ENCODE measurements at places on chromosomes 3 and 15.
A peak's percentile ranks its signal among the peaks of the same experiment; 100 is the strongest.

- no peak for DNase-seq
Observed at GRCh38 chr3:137509354-137510045, 254.6 kb upstream of the SOX14 start.

GRCh38 chr15:67253549-67254237, 768 bp downstream of the AAGAB start:
- DNase-seq: no peak

GRCh38 chr3:149199474-149199873, 22.2 kb downstream of the CP start:
- DNase-seq: no peak

DNA sequence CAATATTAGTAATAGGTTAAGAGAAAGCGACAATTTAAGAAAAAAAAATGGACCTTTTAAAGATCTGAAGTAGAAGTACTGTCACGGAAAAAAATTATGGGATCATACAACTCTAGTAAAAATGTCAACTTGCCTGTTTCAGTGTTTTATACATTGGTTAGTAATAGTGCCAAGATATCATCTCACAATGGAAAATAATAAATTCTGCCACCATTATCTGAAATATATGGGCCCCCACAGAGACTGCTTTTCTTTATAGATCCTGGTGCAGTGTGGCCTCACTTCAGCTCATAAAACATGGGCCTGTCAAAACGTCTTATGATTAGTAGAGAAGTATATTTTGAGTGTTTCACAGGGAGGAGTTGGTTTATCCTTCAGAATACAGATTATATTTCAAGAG, 266.3 kb upstream of the EPHA6 start:
- DNase-seq: no peak

- no peak for DNase-seq
Observed at GRCh38 chr3:101216710-101217465, 103.5 kb downstream of the IMPG2 start.

DNA sequence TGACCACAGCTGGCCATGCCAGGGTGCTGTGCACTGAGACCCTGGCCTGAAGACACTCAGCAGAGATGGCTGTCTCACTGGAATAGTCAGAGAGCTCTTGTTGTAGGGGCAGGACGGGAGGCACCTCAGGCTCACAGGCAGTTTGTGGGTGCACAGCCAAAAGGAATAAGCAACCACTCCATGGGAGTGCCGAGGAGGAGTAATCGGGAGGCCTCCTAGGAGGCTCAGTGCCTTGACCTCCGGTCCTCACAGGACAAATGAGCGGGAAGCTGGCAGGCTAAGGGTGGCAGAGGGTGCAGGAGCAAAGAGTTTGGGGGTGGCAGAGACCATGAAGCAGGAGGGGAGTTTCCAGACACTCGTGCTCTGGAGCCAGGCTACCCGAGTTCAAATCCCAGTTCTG, 81.7 kb downstream of the SMAD6 start:
- no peak for DNase-seq

- no peak for DNase-seq
Observed at GRCh38 chr3:125359700-125360099, 15.4 kb downstream of the ZNF148 start.

DNA sequence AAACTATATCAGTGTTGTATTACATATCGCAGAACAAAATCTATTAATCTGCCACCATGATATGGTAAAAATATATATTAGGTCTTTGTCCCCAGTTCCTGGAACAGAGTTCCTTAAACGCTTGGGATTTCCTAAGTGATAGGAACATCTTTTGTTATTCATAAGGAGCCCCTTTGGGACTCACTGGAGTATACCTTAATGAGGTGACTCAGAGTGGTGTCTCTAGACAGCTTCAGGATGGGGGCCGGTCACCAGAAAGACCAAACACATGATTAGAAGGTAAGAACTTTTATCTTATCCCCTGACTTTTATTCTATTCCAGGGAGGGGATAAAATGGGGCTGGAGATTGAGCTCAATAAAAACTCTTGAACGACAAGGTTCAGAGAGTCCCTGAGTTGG, 12.3 kb upstream of the CHCHD6 start:
- no peak for DNase-seq

- DNase-seq: no peak
Observed at GRCh38 chr3:16911916-16912315, 27.2 kb downstream of the PLCL2 start.

DNA sequence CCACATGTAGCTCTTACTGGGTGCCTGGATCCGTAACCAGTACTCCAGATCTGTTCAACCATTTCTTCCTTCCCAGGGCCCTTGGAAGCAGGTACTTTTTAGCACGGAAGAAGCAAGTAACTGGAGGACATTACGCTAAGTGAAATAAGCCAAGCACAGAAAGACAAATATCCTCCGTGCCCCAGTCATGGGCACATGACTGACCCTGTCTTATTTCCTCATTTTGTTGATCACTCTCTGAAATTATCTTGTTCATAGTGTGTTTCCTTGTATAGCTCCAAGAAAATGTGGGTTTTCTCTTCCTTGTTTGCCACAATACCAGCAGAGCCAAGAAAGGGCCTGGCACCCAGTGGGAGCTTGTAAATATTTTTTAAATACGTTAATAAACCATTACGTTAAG, 32.2 kb upstream of the MTMR14 start:
- no peak for DNase-seq

DNA sequence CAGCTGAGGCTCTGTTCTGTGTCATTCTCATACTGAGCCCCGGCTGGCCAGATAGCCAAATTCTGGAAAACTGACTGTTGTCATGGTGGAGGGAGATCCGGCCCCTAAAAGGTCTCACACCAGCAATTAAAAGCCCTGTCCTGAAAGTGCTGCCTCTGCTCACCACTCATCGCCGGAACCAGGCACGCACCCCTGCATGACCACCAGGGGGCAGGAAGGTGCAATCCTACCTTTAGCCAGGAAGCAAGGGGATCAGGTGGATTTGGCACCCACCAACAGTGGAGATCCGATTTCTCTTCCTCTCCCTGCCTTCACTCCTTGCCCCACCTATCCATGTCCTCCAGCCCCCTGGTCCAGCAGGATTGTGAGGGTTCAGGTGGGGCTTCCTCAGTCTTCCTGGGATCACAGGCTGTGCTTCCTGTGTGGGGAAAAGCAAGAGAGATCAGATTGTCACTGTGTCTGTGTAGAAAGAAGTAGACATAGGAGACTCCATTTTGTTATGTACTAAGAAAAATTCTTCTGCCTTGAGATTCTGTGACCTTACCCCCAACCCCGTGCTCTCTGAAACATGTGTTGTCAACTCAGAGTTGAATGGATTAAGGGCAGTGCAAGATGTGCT, 16.1 kb upstream of the CACNA2D2 start:
- DNase-seq: peak; percentile 75

GRCh38 chr3:12479919-12480427, 4.3 kb upstream of the TSEN2 start:
- no peak for DNase-seq

GRCh38 chr15:51681303-51681963, at the start of gene SCG3:
Gene SCG3, plus strand, starts transcription at chr15:51681503. Its CDS starts 253 bp downstream, at chr15:51681756.
- DNase-seq: peak; percentile 55

DNA sequence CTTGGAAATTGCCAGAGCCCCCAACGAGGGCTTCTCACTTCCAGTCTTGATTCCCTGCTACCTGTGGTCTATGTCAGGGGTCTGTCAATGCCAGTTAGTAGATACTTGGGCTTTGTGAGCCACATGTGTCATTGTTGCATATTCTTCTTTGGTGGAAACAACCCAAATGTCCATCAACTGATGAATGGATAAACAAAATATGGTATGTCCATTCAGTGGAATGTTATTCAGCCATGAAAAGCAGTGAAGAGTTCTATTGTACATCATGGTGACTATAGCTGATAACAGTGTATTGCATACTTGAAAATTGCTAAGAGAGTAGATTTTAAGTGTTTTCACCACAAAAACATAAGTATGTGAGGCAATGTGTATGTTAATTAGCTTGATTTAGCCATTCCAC, 288.1 kb downstream of the RPLP1 start:
- DNase-seq: no peak

DNA sequence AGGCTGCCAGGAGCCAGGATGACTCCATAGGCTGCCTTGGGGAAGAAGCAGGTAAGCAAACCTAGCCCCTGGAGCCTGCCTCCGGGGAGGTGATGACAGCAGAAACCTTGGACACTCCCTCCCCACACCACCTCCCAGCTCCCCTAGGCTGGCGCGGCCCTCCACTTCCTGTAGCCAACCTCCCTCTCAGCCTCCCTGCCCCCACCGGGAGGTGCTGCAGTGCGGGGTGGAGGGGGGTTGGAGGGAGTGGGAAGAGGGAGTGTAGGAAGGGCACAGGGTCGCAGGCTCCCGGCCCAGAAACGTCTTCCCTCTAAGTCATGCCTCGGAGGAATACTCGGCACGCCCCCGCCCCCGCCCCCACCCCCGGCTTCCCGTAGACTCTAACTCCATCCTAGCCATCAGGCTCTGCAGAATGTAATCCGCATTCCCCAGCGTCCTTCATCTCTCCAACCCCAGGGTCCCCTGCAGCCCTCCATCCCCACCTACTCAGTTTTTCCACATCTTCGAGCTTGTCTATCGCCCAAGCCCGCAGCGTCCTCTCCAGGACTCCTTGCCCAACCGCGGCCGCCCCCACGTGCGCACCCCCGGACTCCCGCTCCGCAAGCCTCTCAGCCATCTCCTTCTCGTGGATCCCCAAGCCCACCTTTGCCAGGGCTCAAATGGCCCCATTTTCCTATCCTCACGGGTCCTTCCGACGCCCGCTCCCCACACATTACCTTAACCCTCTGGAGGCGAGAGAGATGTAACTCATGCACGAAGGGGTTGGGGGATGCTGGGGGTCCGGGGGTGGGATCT, 528 bp downstream of the LPCAT4 start:
- peak; percentile 38 for DNase-seq

GRCh38 chr3:13504161-13504831, 24.2 kb downstream of the HDAC11 start:
- DNase-seq: no peak

GRCh38 chr3:99355465-99355864, 282.9 kb upstream of the COL8A1 start:
- DNase-seq: no peak

GRCh38 chr15:69574506-69574905, 121.9 kb downstream of the RPLP1 start:
- DNase-seq: no peak

DNA sequence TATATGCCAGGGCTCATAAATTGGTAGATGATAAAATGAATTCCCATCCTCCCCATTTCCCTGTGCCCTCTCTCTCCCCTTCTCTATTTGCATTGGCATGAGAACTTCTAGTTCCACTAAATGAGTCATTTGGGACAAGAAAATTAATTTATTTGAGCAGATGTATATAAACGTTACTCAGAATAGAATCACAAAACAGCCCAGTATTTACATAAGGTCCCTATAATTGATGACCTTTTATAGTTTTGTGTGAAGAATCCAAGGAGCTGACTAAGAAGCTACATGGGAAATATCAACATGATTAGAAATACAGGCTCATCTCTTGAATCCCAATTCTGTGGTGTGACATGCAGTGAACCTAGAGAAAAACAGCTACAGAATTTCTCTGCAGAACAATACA, 617.7 kb upstream of the NR2F2 start:
- DNase-seq: no peak

DNA sequence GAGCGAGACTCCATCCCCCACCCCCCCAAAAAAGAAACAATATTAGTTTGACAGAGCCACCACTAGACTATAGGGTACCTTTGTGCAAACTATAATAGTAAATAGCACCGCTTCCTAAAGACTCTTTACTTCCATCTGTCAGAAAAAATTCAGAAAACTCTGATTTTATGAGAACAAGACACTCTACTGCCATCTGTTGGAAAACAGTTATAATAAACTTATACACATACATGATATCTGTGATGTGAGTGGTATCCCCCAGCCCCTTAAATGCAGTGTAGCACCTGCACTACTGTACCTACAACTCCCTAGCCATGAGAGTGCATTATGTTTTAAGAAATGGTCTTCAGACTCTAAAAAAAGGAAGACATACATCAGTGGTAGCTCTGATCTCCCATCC, 47.1 kb upstream of the CTDSPL start:
- no peak for DNase-seq

DNA sequence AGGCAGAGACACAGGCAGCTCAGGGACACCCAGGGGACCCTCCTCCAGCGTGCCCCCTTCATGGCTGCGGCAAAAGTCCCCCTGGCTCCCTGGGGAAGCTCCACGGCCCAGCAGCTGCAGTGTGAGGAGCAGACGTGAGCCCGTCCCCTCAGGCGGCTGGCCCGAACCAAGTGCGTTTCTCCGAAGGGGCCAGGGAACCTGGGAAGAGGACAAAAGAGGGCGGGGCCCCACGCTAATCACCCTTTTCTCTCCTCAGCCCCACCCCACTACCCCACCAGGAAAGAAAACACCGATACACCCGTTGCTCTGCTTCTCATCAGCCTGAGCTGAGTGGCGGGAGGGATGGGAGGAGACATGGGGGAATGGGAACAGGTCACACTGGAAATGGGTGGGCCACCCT, at the start of gene MUC4:
Gene MUC4, minus strand, starts transcription at position 174 of the 400 bp plus-strand sequence. Its CDS starts 112 bp downstream, at position 62.
- DNase-seq: no peak

DNA sequence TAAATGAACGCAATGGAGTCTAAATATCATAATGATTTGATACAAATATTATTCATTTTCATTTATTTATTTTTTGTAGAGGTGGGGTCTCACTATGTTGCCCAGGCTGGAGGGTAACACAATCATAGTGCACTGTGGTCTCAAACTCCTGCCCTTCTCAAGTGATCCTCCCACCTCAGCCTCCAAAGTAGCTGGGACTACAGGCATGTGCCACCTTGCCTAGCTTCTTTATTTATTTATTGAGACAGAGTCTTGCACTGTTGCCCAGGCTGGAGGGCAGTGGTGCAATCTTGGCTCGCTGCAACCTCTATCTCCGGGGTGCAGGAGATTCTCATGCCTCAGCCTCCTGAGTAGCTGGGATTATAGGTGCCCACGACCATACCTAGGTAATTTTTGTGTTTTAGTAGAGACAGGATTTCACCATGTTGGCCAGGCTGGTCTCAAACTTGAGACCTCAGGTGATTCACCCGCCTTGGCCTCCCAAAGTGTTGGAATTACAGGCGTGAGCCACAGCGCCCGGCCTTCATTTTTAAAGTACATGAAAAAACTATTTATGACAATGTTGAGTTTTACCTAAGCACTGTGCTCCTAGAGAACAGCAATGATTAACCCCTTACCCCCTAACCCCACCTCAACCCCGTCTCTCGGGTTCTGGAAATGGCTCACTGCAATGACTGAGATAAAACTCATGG, 4.0 kb upstream of the AEN start:
- DNase-seq: no peak

Data from activated CD8-positive, alpha-beta memory T cell treated with anti-CD3 and anti-CD28 coated beads, Interleukin-2, amount 50 U/mL, for 4 hours (primary cell).